Renal pelvis (tissue), 12 donors: ENCODE measurements at places on chromosomes 1 and 21. TPM values are rescaled to one million over a fixed set of nuclear protein-coding genes. Genes with fewer than 3 reads are reported as not detected.

DNA sequence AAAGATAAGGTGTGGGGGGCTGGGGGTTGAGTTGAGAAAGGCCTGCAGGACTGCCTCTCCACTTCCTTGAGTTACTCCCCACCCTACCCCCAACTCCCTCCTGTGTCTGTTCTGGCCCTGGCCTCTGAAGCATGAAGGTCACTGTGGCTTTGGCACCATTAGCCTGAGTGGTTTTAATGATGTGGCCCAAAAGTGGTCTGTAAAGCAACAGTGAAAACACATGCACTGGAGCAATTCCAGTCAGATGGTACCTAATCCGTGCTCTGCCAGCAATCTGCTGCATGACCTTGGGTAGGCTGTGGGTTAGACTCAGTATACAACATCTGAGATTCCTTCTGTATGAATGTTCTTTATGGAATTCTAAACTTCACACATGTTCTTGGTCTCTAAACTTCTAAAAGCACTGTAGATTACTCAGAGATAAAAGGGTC is 86.5 kb upstream of the ATP1A1 start:
- DNase-seq = no peak

DNA sequence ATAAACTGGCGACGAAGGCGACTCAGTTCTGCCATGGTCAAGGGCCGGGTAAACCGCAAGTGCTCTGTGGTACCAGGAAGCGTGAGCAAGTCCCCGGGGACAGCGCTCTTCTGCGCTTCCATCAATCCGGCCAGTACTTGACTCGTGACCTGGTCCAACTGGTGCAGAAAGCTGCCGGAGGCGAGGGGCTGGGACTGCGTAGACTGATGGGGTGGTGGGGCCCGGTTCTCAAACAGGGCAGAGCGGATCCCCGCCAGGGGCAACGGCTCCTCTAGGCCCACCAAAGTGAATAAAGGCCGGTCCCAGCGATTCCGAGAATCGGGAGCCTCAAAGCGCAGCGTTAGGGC is 852 bp downstream of the KTI12 start:
- no peak for DNase-seq

DNA sequence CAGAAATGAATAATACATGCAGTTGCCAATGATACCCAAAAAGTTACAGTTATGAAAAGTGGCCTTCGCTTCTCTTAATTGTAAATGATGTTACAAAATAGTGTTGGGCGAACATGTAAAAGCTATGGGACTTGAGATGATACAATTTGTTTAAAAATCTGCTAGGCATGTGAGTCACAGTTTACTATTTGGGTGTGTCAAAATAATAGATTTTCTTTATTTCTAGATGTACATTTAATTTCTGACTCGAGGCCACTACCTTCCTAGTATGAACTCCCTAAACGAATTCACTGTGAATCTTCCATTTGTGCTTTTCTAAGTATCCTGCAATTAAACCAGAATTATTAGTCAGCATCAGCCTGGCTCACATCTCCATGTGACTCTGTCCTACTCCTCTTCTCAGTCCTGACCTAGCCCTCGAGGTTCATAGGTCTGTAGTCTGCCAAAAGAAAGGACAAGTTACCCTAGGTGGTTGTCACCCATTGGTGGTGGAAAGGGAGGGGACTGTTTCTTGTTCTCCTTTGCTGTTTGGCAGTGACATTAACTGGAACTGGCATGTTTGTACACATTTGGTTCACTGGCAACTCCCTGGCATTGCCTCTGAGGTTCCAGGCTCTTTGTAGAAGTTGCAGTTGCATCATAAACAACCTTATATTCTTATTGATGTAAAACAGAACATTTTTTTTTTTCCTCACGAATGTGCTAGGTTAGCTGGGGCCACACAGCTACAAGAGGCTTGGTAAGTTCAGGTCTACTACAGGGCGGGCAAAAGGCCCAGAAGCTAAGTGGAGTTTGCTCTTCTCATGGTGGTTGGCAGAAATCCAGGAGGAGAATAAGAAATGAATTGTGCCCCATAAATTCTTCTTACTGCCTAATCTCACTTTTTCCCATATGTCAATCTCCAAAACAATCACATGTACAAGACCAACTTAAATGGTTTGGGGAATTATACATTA is 746.5 kb upstream of the ADAMTS5 start:
- DNase-seq = no peak

Gene TCHH
- 0.04 TPM for polyA plus RNA-seq

GRCh38 chr21:43211072-43211759 is 42.4 kb downstream of the CRYAA start:
- DNase-seq = no peak

GRCh38 chr1:62590255-62590969 is 6.9 kb upstream of the ANGPTL3 start:
- DNase-seq = no peak

DNA sequence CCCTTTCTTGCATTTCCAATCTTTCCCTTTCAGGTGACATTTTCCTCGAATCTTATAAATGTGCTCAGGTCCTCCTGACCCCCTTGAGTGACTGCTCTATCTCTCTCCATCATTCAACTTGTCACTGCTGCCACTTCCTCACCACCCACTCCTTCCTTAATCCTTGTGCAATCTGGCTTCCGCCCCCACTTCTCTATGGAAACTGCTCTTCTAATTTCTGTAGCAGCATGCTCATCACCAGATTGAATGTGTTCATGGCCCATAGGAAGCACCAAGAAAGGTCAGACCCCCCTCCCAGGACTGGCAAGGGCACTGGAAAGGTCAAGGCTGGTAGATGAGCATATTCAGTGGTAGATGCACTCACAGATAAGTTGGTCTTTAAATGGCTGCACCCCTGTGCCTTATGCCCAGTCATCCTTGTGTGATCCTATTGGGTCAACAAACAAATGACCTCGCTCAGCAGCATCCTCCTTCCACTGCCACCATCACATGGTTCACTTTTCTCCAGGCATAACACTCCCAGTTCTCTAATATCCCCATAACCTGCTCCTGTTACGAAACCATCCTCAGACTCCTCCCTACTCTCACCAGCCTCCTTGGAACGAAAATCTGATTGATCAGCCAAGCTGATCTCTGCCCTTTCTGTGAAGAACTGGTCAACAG is 288.5 kb upstream of the POU3F1 start:
- DNase-seq = no peak

- DNase-seq = no peak
These were observed 1.2 kb upstream of the CAPN2 start for GRCh38 chr1:223711173-223711572.

Gene SPRR2G
- not detected for polyA plus RNA-seq

Gene KRTAP19-3
- not detected for polyA plus RNA-seq

GRCh38 chr1:44500181-44501046 is 95.4 kb downstream of the RNF220 start:
- no peak for DNase-seq

Gene CATSPERE
- polyA plus RNA-seq = 1.6 TPM

GRCh38 chr21:42542196-42542595 is 28.5 kb downstream of the SLC37A1 start:
- no peak for DNase-seq

Gene SMCP
- polyA plus RNA-seq = not detected

Gene AMY2A
- polyA plus RNA-seq = not detected

Gene C1orf141
- polyA plus RNA-seq = 0.28 TPM

Gene C1orf185
- not detected for polyA plus RNA-seq

DNA sequence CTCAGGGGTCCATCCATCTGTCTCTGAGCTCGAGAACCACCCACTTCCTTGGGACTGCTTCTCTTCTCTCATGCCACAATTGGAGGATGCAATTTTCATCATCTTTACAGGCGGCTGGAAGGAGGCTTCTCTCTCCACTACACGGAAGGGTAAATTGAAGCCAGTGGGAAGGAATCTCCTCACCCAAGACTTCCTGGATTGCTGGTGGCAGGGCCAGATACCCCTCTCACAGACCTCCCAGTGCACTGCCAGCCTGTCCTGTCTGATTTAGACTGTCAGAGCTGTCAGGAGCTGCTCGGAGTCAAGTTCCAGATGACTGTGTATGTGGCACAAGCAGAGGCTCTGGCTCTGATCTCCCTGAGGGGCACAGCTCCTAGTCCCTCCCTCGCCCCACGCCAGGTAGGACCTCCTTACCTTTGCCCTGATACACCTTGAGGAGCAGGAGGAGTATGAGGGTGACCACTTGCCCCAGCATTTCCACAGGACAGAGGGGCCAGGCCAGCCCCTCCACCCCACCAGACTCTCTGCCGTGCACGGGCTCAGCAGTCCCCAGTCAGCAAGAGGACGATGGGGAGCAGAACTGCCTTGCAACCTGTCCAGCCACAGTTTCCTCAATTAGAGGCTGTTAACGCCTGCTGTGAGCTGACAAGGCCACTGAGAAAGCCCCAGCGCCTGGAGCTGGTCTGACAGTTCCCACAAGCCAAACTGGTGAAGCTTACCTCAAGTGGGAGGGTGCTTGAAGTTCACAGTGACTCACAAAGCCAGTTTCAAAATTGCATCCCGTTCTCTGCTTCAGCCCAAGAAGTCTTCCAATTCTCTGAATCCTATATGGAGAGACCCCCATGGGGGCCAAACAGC is at the start of gene CD244:
CD244 (minus strand) TSS at position 685 of the 858 bp plus-strand sequence; CDS start at position 475, 210 bp downstream.
- DNase-seq = no peak

Gene CD1B
- polyA plus RNA-seq = not detected

- DNase-seq = no peak
These were observed 30.8 kb upstream of the TMEM125 start for GRCh38 chr1:43238991-43239469.

DNA sequence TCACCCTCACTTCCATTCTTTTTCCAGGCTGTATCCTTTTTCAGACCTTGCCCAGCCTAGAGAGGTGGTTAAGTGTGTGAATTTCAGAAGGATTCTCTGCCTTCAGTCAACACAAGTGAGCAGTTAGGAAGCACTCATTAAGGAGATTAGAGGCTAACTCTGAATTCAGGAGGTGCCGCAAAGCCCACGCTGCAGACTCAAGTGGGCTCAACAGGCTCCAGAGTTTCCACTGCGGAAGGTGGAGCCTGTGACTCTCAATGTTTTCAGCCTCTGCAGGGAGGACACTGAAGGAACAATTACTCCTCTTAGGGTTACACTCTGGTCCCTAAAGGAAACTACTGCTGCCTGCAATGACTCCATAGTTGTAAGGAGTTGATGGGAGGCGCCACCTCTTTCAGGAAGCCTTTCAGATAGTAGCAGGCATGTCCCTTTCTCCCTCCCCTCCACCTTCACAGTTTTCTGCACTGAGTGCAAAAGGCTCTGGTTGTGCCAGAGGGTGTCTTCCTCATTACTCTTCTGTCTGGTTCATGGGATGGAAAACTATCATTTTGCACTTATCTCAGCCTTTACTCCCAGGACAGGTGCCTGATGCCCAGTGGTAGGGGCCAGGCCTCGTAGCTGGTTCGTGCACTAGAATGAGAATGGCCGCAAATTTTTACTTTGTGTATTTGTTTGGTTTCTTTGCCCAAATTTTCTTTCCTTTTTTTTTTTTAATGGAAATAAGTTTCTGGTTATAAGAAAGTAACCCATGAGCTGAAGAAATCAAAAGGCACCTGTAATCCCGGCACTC is 55.2 kb upstream of the SELENON start:
- DNase-seq = no peak

DNA sequence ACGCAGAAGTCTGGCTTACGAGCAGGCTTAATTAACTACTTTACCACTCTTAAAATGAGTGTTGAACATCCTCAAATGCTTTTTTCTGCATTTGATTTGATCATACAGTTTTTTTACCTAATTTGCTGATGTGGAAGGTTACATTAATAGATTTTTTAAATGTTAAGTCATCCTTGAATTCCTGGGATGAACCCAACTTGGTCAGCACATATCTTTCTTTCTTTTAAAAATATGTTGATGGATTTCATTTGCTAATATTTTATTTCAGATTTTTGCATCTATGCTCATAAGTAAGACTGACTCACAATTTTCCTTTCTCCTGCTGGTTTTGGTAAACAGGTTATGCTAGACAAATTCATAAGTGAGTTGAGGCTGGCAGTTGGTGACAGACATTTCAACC is 82.9 kb downstream of the LHX4 start:
- DNase-seq = no peak

DNA sequence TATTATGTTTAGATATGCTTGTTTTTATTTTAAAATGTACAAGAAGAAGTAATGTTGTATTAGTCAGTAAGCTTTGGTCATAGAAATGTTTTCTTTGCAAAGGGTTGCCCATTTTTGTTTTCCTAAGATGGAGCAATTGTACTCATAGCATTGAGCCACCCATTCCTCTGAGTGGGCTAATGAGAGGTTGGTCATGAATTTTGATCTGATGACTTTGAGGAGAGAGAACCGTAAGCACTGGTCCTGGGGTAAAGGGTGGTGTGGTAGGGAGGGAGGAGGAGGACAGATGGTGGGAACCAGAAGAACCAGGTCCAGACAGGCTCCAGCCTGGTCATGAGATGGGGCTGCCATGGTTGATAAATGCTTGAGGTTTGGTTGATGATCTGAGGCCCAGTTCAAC is 15.9 kb upstream of the SLC6A9 start:
- no peak for DNase-seq

Gene SYT14
- polyA plus RNA-seq = 0.34 TPM

DNA sequence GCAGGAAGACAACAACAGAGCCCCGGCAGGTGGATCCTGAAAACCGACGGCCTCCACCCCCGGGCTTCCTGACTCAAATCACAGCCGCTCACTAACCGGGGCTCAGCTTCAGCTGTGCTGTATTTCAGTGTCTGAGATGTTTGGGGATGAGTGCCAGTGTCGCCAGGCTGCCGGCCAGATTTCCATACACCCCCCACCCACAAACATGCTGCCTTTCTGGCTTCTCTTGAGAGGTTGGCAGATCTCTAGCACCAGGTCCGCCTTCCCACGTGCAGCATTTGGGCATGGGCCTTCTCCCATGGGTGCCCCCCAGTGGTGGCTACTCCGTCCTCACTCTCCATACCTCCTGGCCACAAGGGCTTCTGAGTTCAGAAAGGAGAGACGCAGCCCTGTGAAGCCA is 34.8 kb downstream of the KCNAB2 start:
- no peak for DNase-seq

Gene ZNF593OS
- polyA plus RNA-seq = 1.2 TPM

GRCh38 chr1:40507973-40508372 is 594 bp upstream of the EXO5 start:
- DNase-seq = no peak

Gene TEX38
- 0.55 TPM for polyA plus RNA-seq

GRCh38 chr1:46804926-46805325 is 6.1 kb downstream of the CYP4B1 start:
- no peak for DNase-seq

DNA sequence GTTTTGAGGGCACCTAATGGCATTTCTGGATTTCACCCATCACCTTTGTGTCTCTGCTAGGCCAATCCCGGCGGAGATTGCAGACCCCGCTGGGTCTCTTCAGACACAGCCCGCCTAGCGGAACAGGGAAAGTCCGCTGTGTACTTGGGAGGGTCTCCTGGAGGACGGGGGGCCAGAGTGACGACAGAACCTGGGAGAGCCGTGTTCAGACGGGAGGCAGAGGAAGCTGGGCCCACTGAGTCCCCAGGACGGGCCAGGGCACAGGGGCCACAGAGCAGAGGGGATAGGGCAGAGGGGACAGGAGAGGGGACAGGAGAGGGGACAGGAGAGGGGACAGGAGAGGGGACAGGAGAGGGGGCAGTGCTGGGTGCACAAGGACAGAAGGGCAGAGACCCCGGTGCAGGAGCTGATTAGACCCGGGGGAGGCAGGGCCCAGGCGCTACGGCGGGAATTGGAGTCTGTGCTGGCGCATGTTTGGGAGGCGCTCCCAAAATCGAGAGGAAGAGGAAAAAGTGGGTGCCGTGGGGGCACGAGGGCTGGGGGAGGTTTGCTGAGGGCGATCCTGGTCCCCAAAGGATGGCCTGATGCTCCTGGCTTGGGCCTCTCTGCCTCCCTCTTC is 12.7 kb downstream of the TRPM2 start:
- no peak for DNase-seq
